Left renal pelvis (tissue), 4 donors: ENCODE measurements at places on chromosomes 12 and 14. TPM values are rescaled to one million over a fixed set of nuclear protein-coding genes. Genes with fewer than 3 reads are reported as not detected.

DNA sequence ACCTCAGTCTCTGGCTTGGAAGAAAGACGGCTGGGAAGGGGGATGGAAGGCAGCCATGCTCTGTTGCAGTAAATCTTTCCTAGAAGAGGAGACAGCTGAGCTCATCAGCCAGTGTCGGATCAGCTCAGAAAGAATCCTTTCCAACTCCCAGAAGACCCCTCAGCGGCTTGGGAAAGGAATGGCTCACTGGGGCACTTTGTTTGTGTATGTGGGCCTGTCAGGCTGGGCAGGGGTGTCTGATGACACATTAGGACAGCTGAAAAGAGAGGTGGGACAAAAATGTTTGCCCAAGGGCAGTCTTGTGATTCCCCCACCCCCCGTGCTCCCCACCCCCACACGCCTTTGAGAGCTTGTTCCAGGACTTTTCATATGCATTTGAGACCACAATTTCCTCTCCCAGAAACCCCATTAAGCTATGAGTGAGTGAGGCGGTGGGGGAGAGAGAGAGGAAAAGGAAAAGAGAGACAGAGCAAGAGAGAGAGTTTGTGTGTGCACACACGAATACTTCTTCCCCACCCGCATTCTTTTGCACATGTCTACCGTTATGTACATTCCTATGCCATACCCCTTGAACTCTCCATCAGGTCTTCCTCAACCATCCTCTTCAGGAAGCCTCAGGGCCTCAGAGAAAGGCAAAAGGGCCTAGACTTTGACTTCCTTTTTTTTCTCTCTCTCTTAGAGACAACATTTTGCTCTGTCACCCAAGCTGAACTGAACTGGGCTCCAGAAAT, 198.9 kb downstream of the ZFP36L1 start:
- DNase-seq = no peak

The CHFR gene
- 22.9 TPM for polyA plus RNA-seq

DNA sequence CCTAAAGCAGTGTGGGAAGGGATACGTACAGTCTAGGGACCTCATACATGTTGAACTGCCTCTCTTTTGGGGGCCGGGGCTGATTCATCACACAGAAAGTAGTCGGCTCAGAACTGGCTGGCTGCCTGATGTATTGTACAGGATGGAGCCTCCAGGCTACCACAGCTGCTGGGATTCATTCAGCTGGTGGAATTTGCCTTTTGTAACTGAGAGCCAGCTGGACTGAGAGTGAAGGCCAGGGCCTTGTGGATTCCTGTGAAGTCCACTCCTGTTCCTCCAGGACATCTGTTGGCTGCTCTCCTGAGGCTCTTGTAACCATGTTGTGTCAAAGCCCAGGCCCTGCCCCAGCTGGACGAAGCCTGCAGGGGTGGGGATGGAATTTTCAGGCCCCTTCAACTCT, 116.3 kb upstream of the PRICKLE1 start:
- peak; percentile 18 for DNase-seq

The ESR2 gene
- polyA plus RNA-seq = 0.55 TPM

DNA sequence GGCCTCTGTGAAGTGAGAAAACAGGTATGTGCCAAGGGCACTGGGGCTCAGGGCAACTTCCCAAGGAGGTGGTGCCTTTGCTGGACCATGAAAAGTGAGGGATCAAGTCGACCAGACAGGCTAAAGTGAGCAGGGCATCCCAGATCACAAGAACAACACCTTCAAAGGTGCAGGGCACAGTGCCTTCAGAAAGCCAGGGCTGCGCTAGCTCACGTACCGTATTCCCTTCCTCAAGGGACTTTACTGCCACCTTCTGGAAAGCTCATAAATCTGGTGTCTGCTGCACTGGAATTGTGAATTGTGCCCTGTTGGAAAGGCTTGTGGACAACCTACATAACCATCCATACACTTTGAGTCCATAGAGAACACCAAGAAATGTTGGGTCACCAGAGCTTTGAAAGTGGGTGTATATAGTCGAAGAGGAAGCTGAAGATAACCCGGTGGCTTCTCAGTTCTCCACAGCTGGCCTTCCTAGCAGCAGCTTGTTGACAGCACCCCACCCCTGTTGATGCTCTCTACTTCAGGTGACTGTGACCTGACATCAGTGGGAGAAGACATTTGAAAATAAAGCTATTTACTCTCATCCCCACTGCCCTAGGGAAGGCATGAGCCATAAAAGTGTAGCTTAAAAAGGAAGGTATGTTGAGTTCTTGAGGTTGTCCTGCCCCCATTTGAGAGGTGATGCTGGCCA, 24.5 kb downstream of the FIGNL2 start:
- no peak for DNase-seq

GRCh38 chr12:11943919-11944700, 126.6 kb upstream of the BCL2L14 start:
- no peak for DNase-seq

The KRT6C gene
- not detected for polyA plus RNA-seq
